ENCODE measurements at places on chromosomes 5 and 9. TPM values are rescaled to one million over a fixed set of nuclear protein-coding genes. Genes with fewer than 3 reads are reported as not detected.
A peak's percentile ranks its signal among the peaks of the same experiment; 100 is the strongest.

GRCh38 chr9:124551472-124552272, 44.5 kb upstream of the NR5A1 start:
- peak; percentile 73 for DNase-seq

CDKN2B gene
- total RNA-seq, result 16.1 TPM

DNA sequence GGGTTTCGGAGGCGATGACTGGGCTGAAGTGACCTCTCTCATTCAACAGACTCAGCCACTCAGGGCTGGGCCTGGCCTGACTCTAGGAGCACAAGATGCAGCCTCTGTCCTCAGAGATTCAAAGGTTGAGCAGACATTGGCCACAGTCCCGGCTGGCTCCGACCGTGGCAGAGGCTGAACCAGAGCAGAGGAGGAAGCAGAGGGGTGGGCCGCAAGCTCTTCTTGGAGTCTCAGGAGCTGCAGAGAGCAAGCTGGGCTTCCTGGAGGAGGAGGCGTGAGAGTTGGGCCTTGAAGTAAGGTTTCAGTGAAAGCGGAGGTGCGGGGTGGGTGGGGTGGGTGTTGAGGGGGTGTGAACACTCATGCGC, 37.6 kb downstream of the ALG2 start:
- no peak for DNase-seq

LECT2 gene
- not detected for total RNA-seq

- no peak for DNase-seq
Measured at GRCh38 chr5:169037466-169037865, 263.5 kb downstream of the SLIT3 start.

DNA sequence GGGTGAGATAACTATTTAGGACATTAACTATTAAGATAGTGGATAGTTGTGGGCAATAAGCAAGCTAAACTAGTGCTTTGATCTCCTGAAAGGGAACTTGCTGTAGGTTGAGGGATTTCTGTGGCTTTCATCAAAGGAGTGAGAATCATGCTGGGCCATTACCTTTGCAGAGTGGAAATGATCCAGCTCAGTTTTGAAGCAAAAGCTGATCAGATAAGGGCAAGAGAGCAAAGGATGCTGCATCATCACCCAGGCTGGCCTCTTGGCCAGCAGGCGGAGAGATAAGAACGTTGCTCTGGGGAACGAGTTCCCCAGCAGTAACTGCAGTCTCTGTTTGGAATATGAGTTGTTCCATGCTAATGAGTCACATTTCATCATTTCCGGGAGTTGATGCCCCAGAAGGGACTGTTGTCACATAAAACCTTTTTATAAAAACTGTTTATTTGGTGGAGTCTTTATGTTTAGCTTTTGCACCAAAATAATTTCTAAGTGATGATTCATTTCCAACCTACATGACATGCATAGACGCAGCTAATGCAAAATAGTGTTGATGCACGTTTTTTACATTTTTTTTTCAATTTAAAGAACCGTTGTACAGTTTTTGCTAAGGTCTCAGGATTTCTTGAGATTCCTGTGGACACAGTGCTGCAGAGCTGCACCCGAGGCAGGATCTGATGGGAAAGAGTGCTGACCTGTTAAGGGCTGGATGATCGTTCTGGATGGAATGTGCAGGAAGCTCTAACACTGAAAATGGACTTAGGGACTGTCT, 99.3 kb downstream of the ACTBL2 start:
- peak; percentile 65 for DNase-seq

GRCh38 chr9:119968836-119969707, 599.8 kb upstream of the BRINP1 start:
- peak; percentile 60 for DNase-seq

STKLD1 gene
- total RNA-seq, result 0.82 TPM

- DNase-seq, result no peak
Measured at GRCh38 chr5:4947893-4948536, 192.1 kb upstream of the ADAMTS16 start.

MAPK9 gene
- total RNA-seq, result 38.1 TPM

DNA sequence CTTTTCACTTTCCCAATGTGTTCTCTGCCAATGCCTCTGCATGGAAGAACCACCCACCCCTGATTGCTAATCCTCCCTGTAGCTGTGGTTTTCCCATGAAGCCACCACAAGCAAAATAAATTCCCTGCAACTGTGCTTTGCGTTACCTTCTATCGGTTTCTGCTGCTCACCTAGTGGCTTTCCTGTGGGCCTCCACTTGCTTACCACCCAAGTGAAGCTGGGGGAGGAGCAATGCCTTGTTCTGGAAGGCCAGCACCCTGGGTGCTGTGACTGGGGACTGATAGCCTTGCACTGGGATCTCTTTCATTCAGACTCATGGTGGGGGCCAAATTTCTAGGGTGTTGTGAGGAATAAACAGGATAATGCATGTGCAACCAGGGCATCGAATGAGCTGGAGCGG, 56.3 kb upstream of the GDNF start:
- DNase-seq, result no peak

DNA sequence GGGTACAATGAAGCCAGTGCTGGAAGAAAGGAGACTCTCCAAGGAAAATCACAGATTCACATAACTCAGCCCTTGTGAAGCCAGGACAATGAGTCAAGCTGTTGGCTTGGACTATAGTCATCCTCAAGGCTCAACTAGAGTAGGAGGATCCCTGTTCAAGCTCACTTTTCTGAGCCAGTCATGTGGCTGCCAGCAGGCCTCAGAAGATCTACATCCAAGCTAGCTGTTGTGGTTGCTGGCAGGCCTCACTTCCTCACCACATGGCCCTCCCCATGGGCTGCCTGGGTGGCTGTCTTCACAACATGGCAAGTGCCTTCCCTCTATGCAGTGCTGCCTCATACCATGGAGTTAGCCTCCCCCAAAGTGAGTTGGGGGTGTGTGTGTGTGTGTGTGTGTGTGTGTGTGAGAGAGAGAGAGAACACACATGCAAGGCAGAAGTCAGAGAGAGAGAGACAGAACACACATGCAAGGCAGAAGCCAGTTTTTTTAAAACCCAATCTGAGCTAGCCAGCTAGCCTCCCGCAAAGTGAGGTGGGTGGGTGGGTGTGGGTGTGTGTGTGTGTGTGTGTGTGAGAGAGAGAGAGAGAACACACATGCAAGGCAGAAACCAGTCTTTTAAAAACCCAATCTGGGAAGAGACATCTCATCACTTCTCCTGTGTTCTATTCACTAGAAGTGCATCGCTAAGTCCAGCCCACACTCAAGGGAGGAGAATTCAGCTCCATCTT, 17.1 kb downstream of the SCAI start:
- peak; percentile 52 for DNase-seq

DNA sequence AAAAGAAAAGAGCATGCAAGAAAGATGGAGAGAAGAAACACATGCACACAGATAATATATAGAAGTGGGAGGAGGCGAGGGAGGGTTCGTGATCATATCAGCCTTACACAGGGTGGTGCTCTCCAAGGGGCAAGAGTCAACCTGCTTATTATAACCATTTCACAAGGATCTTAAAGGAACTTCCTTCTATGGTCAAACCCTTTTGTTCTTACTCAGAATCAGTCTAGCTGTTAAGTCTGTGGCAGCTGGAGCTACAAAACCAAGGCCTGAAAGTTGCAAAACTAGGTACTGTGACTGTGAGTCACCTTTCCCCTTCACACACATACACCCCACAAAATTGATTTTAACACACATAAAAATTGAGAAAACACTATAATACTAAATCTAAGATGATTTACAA, 18.5 kb upstream of the ERMP1 start:
- no peak for DNase-seq

- DNase-seq, result no peak
Measured at GRCh38 chr5:167888393-167888792, 403.1 kb upstream of the WWC1 start.

Measured in lung (tissue), 17 donors.